ENCODE measurements at places on chromosomes 13 and 19. TPM values are rescaled to one million over a fixed set of nuclear protein-coding genes. Genes with fewer than 3 reads are reported as not detected.

GRCh38 chr19:16416991-16417390, 54.8 kb downstream of the EPS15L1 start:
- DNase-seq: no peak

- no peak for DNase-seq
Measured at GRCh38 chr19:55778331-55778730, 9.4 kb downstream of the RFPL4AL1 start.

DNA sequence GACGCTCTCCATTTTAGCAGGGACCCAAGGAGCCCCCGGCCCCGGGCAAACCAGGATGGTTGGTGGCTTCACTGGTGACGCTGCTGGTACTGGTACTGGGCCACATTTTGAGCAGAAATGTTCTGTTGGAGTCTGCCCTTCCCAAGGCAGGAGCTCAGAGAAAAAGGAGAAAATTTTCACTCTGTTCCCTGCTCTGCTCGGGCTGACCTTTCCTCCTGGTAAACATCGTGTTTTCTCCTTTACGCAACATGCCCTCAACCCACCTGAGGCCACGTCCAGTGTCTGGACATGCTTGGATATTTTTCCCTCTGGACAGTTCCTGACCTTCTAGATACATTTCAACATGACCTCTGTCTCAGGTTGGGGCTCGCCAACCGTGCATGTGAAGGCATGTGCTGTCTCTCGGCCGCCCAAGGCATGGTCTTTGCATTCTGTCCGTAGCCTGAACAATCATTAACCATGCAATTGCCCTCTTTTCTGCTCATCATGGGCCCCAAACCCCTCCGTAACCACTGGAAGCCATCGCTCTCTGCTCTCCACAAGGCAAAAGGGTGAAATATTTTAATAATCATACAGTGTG, 115.2 kb upstream of the PEG3 start:
- no peak for DNase-seq

DNA sequence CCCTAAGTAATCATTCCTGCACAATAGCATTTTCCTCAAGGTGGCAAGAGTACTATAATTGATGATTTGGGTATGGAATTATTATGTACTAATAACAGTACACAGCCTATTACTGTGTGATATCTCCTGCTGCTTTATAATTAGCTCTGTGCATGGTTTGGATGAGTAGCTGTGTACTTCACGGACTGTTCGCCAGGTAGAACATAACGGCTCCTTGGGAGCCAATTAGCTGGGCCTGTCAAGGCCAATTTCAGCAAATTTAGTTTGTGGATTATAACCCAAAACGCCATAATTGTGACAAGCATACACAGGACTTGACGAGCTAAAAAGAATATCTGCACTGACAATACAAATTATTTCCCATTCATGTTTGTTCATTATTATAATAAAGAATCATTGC, 1584.2 kb downstream of the SLITRK1 start:
- DNase-seq: no peak

- no peak for DNase-seq
Measured at GRCh38 chr19:32392901-32393300, 12.7 kb upstream of the DPY19L3 start.

The METTL21C gene
- total RNA-seq: 1.6 TPM

The ERF gene
- 48.1 TPM for total RNA-seq
